Stimulated activated CD4-positive, alpha-beta T cell treated with anti-CD3 and anti-CD28 coated beads, Interleukin-15, amount 100 ng/mL, for 1 hour (primary cell): ENCODE measurements at places on chromosomes 5 and 9.

DNA sequence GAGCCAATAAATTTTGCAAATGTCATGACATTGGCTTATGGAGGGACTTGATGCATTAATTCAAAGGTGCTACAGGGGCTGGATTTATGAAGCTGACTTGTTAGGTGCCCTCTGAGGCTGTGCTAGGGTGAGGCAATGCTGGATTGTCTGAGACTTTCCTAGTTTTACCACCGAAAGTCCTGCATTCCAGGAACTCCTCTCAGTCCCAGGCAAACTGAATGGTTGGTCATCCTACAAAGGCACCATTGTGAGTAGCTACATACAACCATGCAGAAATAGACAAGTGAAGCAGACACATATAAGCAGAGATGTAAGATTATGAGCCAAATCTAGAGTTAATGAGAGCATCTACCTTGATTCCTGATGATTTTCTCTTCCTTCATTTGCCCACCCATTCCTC is 95.3 kb downstream of the LIX1 start:
- no peak for DNase-seq

GRCh38 chr5:127060470-127060985 is 12.8 kb downstream of the C5orf63 start:
- no peak for DNase-seq

- DNase-seq: no peak
These were observed 109.2 kb downstream of the GAPVD1 start for GRCh38 chr9:125370786-125371185.

GRCh38 chr5:155147222-155147621 is 133.7 kb downstream of the KIF4B start:
- no peak for DNase-seq

GRCh38 chr5:159362220-159362619 is 31.9 kb upstream of the IL12B start:
- no peak for DNase-seq

DNA sequence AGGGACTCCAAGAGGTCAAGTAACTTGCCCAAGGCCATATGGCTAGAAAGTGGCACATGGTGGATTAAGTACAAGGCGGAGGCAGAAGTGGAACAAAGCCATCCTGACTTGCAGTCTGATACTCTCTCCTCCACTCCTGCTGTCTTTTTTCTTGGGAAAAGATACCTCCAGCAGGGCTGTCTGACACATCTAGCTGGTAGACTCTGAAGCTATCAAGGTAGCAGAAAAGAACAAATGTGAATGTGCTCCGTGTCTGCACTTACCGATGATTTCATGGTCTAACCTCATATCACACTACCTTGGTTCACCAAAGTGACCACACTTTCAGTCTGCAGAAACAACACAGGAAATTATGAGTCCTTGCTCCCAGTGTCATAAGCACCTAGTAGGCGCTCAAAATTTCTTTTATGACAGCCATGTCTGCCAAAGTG is 284.8 kb downstream of the CRB2 start:
- no peak for DNase-seq

GRCh38 chr5:15768936-15769335 is 269.0 kb downstream of the FBXL7 start:
- no peak for DNase-seq

GRCh38 chr5:172078726-172079345 is 72.4 kb upstream of the FBXW11 start:
- no peak for DNase-seq

DNA sequence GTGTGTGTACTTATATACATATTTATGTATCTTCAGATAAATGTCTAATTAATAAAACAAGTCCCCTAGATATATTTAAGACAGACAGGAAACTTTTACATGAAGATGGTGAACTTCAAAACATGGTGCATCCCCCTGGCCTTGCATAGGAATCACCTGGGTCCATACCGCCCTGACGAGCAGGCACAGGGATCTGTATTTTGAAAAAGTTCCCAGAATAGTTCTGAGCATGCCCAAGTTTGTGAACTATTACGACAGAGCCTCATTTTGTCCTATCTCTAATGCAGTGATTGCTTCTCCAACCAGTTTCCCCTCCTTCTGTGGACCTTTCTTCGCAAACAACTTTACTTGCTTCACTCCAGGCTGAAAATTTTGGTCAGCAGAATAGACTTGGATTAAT is 98.1 kb downstream of the APBA1 start:
- DNase-seq: no peak

GRCh38 chr5:95261437-95262175 is 23.3 kb downstream of the MCTP1 start:
- DNase-seq: no peak

DNA sequence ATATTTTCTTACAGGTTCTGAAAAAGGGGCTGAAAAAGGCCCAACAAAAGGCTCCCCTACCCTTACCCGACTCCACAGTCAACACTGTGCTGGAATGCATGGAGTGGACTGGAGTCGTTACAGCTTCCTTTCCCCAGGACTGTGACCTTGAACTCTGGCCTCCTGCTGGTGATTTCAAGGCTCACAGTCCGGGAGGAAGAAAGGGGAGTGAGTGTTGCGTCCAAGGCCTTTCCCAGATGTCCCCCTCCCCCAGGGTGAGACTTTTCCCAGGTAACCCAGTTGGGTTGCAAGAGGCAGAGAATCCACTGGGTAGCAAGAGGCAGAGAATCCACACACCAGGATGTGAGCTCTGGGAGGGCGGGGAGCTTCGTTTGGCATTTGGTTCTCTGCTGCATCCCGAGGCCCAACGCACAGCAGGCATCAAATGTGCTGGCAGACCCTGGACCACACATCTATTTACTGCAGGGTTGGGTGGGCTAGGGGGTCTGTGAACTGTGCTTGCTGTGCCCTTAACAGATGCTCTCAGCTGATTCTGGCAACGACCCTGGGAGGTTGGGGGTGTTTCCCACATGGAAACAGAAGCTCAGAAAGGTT is 37.5 kb downstream of the FABP6 start:
- DNase-seq: no peak

GRCh38 chr9:123712399-123712798 is 217.5 kb downstream of the DENND1A start:
- no peak for DNase-seq

DNA sequence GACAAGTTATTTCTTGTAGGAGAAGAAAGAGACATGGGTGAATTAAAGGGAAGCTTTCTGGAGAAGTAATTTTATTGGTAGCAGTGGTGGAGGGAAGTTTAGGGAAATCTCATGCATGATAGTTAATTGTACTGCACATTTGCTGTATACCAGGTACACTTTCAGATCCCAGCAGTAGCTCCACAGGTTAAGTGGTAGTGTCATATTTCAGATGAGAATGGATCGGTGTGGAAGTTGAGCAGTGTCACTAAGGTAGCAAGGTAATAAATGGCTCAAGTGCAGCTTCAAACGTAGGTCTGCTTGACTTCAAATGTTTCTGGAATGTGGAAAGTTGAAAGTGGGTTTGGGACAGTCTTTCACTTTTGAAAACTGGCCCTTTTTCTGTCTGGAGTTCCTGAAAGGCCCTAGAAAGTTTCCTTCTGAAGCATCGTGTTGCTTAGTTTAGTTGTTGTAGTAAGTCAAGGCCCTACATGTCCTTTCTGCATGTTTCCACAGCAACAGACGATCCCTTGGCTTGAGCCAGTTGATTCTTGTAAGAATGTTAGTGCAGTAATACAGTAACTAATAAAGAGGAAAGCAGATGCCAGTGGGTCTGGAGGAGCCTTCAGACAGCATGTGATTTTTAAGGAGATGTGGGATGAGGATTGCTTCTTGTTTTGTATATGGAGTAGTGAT is 3.7 kb downstream of the CLTA start:
- no peak for DNase-seq
